Stimulated activated CD8-positive, alpha-beta memory T cell treated with anti-CD3 and anti-CD28 coated beads, Interleukin-4, amount 100 ng/mL, for 1 hour (primary cell): ENCODE measurements at places on chromosomes 3 and 15.

DNA sequence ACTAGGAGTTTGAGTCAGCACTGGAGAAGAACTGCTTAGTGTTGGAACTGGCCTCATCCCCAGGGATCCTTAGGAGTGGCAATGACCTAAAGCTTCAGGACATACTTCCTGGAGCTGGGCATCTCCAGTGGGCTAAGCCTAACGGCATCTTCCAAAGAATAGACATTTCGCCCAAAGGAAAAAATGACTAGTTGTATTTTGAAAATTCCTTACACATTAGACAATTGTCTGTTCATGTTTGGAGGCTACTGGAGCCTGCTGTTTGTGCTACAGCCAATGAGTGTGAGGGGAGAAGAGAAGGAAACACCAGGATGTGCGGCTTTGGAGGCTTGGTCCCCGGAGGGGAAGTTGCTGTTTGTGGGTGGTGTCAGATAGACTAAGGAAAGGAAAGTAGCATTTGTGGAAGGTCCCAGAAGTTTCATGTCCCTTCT lies 77.6 kb downstream of the POLR2M start:
- DNase-seq = no peak

- no peak for DNase-seq
Measured at GRCh38 chr3:68116580-68116979, 462.2 kb upstream of the SUCLG2 start.

DNA sequence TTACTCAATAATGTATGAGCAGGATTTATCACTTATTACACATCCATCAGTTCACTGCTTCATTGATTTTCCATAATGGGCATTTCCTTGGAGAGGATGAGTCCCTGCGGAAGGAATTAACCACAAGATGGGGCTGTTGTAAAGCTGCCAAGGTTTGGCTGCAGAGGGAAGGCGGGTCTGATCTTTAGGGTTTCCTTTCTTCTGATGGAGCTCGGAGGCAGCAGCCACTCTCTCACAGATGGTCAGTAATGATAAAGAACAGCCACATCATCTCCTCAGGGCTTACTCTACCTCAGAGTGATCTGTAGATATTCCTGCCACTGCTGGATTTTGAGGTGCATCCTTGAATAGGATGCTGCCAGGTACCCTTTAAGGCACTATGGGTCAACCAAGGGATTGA lies 115.2 kb downstream of the USP13 start:
- no peak for DNase-seq

GRCh38 chr3:106428565-106428994 lies 559.8 kb upstream of the CBLB start:
- no peak for DNase-seq

GRCh38 chr3:37990527-37990926 lies at the start of gene VILL:
Gene VILL (plus strand): TSS chr3:37990786. CDS start chr3:37993673, 2,887 bp downstream.
- no peak for DNase-seq

DNA sequence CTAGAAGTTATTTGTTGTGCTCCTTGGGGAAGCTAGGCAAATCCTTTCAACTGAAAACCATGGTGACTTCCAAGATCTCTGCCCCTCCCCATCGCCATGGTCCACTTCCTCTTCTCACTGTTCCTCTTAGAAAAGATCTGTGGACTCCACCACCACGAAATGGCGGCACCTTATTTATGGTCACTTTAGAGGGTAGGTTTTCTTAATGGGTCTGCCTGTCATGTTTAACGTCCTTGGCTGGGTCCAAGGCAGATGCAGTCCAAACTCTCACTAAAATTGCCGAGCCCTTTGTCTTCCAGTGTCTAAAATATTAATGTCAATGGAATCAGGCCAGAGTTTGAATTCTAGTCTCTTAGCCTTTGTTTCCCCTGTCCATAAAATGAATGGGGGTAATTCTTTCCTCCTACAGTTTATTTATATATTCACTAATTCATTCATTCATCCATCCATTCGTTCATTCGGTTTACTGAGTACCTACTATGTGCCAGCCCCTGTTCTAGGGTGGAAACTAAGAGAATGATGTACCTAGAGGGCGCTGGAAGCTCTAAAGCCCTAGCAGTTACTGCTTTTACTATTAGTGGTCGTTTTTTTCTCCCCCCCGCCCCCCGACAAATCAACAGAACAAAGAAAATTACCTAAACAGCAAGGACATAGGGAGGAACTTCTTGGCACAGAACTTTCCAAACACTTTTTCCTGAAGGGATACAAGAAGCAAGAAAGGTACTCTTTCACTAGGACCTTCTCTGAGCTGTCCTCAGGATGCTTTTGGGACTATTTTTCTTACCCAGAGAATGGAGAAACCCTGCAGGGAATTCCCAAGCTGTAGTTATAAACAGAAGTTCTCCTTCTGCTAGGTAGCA lies 657 bp downstream of the PATL2 start:
- no peak for DNase-seq

- no peak for DNase-seq
Measured at GRCh38 chr3:120052677-120053076, 41.6 kb downstream of the GSK3B start.

- no peak for DNase-seq
Measured at GRCh38 chr3:65793495-65794200, 245.1 kb downstream of the MAGI1 start.

GRCh38 chr15:87681104-87681503 lies 575.4 kb downstream of the NTRK3 start:
- DNase-seq = no peak

DNA sequence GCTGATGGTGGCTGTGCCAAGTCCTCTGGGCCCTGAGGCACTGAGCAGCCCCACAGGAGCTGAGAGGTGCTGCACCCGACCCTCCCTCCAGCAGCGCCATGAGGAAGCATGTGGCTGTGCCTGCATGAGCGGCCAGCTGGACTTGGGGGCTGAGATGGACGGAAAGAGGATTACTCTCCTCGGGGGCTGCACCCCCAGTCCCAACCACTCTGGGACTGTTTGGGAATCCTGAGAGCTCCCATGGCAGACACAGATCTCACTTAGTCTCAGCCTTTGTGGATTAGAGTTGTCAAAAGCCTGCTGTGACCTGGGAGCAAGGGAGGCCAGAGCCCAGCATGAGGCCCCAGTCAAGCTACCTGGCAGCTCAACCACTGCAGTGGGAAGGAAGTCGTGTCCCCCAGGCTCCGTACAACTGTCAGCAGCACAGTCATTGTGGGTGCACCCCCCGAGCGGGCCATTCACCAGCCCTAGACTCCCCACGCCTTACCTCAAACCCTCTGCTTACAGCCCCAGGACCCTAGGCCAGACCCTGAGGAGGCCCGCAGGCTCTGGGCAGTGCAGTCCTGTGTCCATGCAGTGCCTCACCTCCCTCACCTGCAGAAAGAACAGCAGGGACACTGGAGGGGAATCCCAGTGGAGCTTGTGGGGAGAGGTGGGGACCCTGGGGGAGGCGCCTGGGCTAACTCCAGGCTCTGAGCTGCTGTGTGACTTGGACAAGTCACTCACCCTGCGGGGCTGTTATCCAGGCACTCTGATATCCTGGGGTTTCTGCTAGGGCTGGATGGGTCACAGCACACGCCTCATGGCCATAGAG lies 17.1 kb downstream of the PRR23E start:
- no peak for DNase-seq

GRCh38 chr3:138941259-138941885 lies 5.6 kb downstream of the FOXL2 start:
- DNase-seq = no peak

DNA sequence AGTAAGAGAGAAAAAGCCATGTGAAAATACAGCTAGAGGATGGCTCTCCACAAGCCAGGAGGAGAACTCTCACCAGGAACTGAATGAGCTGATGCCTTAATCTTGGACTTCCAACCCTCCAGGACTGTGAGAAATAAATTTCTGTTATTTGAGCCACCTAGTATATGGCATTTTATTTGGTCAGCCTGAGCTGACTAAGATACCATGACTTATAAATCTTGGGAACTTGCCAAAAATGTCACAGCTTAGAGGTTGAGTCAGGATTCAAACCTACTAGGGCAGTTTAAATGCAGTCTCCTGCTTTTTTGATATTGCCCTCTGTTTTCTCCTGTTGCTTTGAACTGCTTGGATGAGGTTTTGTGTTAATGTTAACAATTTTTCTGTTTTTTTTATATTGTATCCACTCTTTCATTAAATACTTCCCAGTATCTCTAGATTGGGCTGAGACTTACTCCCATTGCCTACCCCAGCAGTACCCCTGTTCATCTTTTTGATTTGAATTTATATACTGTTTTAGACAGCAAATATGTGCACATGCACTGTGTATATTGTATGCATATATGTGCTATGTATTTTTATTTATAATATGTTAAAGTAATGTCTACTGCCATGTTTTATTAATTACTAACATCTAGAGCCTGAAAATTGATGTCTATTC lies 1223.2 kb downstream of the OTOL1 start:
- no peak for DNase-seq

DNA sequence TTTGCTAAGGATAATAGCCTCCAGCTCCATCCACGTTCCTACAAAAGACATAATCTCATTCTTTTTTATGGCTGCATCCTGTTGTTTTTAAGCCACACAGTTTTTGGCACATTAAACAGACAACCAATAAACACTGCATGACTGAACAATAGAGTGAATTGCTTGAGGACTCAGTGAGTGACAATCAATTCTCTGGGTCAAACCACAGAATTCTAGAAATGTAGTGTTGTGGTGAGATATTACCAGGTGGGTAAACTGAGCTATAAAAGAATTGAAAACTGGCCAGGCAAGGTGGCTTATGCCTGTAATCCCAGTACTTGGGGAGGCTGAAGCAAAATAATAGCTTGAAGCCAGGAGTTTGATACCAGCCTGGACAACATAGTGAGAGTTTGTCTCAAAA lies 154.7 kb upstream of the CADPS start:
- no peak for DNase-seq

GRCh38 chr3:152355744-152356665 lies 87.3 kb downstream of the MBNL1 start:
- DNase-seq = no peak

GRCh38 chr3:122112754-122113153 lies 57.6 kb downstream of the CD86 start:
- no peak for DNase-seq

GRCh38 chr3:89787485-89787884 lies 680.1 kb downstream of the EPHA3 start:
- DNase-seq = no peak

DNA sequence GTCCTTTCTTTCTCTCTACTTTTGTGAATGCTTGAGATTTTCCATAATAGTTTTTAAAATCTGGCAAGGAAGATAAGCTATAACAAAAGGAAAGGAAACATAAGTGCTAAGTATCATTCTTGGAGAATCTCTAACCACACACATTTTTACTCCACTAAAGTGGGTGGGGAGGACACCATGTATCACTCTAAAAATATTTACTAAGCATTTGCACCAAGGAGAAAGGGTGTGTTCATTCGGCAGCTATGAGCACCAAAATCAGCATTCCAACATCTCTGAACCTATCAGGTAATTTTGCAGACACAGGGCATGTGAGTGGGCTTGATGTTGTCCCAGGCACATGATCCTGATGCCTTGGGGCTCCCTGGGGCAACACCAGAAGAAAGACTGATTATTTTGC lies 5.5 kb downstream of the B4GALT4 start:
- no peak for DNase-seq

- DNase-seq = no peak
Measured at GRCh38 chr15:48190932-48191573, 412 bp upstream of the CTXN2 start.

DNA sequence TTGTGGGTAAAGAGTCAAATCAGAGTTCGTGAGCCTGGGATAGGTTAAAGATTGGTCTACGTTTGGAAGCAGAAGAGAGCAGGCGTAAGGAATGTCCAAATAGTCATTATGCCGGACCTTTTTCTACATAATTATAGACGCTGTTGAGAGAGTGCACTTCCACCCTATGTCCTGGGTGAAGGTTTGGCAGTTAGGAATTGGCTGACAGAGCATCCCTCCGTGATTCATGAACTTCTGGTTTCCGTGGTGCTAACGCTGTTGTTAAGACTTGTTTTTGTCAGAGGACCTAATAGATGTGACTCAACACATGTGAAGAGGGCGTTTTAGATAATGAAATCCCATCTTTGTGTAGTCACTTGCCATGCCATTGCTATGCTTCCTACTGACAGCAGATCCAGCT lies 1.1 kb downstream of the EAF1 start:
- no peak for DNase-seq

DNA sequence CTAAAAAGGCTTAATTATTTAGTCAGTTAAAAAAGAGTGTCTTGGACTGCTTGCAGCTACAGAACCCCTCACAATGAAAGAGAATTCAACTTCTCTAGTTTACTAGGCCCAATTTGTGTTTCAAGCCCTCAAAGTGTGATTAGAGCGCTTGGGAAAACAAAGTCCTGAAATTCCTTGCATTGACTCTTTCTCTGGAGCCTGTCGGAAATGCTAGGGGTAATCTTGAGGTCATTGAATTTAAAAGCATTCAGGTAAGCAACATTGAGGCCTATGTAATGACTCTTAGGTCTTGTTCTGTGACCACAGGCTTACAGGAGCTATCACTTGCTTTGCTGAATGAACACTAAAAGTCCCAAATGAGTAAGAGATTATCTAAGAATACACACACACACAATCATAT lies 186.0 kb downstream of the NLGN1 start:
- DNase-seq = no peak

DNA sequence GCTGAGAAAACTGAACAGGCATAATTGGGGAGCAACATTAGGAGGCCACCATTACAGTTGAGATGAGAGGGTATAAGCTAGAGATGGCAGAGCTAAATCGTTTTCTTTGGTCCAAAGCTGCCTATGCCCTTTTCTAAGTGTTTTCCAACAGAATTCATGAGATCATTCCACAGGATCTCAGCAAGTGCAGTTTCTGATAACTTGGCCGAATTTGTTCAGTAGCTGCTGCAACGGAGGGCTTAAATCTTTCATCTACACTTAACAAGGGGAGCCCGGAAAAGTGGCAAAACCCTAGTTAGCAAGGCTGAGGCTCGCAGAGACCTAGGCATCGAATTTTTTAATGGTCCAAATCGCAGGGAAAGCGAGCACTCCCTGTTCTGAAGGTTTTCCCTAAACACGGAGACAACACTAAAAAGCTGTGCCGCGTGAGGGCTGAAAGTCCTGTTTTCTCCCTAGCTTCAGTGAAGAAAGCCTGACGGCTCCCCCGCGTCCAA lies 531 bp upstream of the BLOC1S6 start:
- DNase-seq = no peak

- DNase-seq = no peak
Measured at GRCh38 chr3:186150041-186150830, 41.3 kb upstream of the ETV5 start.
